ENCODE measurements at places on chromosomes 1 and 21. TPM values are rescaled to one million over a fixed set of nuclear protein-coding genes. Genes with fewer than 3 reads are reported as not detected.

The SPATA45 gene
- not detected for total RNA-seq

The FAM177B gene
- total RNA-seq, result 0.51 TPM

The MAN1C1 gene
- 34.4 TPM for total RNA-seq

The ELF3 gene
- 191 TPM for total RNA-seq

The ABCA4 gene
- total RNA-seq, result 0.85 TPM

The CFAP74 gene
- 9.1 TPM for total RNA-seq

The FCRL4 gene
- not detected for total RNA-seq

The OR14K1 gene
- total RNA-seq, result 0.91 TPM

The CLCA4 gene
- 1.4 TPM for total RNA-seq

The MYOCOS gene
- total RNA-seq, result not detected

All from prostate gland (tissue), 2 donors.